Inflammatory macrophage treated with lipopolysaccharide for 1 hour (primary cell): ENCODE measurements at places on chromosomes 12 and 14.

GRCh38 chr14:51020024-51020710, 74.7 kb downstream of the TRIM9 start:
- DNase-seq, result no peak

DNA sequence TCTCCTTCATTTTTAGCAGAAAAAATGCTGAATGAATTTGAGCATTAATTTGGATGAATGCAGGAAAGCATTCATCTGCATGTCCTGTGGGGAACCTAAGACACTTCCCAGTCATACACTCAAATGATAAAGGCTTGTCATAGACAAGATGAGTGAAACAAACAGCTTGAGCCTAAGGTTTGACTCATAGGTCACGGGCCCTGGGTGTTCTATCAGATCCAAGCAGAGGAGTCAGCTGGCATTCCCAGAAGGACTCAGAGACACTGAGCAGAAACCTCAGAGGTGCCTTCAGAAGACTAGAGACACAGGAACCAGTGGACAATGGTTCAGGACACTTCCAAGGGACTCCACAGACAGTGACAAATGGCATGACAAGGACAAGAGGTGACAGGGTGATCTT, 183.9 kb downstream of the NTF3 start:
- DNase-seq, result no peak

DNA sequence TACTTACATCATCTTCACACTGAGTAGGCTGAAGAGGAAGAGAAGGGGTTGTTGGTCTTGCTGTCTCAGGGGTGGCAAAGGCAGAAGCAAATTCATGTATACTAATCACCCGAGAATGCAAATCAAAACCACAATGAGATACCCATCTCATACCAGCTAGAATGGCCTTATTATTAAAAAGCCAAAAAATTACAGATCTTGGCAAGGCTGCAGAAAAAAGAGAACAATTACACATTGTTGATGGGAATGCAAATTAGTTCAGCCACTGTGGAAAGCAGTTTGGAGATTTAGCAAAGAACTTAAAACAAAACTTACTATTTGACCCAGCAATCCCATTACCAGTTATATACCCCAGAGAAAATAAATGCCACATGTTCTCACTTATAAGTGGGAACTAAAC, 154.9 kb downstream of the SEC23A start:
- DNase-seq, result no peak

DNA sequence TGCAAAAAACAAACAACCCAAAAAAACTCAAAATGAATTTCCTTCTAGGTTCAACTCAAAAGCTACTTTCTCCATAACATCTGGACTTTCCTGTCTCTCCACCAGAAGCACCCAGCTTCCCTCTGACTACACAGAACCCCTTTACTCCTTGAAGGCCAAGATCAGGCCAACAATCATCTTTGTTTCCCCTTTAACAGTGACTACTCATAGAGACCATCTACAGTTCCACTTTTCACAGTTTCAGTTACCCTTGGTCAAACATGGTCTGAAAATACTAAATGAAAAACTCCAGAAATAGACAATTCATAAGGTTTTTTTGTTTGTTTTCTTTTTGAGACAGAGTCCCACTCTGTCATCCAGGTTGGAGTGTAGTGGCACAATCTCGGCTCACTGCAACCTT, 11.8 kb downstream of the GCH1 start:
- peak; percentile 67 for DNase-seq

GRCh38 chr14:36174767-36175424, 1.6 kb downstream of the PTCSC3 start:
- DNase-seq, result no peak
